ENCODE measurements at places on chromosomes 5 and 9. TPM values are rescaled to one million over a fixed set of nuclear protein-coding genes. Genes with fewer than 3 reads are reported as not detected.

DNA sequence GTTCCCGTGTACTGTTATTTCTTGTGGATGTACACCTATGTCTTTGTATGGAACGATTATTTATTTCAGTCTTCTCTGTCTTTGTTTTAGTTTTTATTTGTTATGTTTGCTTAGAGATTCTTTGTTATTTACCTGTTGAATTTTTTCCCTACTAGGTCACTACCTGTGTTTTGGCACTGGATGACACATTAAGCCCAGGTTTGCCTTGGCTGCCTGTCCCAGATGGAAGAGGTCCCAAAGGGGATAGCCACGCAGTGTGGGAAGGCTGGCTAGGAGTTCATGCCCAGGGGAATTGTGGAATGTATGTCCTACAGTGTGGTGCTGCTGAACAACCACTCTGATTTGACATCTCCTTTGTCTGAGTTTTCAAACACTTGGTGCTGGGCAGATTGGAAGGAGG is 15.6 kb upstream of the SLC36A2 start:
- DNase-seq = no peak

DNA sequence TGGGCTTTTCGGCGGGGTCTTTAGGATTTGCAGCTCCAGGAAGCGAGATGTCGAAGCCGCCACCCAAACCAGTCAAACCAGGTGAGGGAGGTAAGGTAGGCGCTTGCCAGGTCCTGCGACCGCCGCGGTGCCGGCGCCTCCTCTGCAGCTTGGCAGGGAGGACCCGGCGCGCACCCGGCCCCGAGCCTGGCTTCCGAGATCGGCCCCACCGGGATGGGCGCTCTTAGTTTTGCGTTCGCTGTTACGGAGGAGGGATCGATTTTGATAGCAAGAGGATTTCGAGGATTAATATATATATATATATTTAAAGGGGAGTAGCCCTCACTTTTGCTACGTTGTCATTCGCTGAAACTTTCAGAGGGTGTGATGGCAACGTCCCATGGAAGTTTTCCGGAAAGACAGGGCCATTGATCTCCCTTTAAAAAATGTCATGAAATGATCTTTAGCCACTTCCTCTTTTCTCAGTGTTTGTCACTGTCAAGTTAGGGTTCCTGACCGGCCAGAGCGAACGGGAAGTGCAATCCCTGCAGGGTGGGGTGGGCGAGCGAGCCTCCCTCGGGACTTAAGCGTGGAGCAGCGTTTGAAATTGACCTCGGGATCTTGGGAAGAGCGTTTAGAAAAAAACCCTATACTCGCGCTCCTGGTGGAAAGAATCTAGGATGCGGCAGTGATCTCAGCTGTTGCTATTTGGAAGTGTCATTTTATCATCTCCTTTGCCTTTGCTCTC is 495 bp downstream of the OSTF1 start:
- DNase-seq = peak; percentile 87

LRRC14B gene
- not detected for total RNA-seq

GRCh38 chr5:52682492-52682891 is 105.2 kb upstream of the ITGA1 start:
- no peak for DNase-seq

DNA sequence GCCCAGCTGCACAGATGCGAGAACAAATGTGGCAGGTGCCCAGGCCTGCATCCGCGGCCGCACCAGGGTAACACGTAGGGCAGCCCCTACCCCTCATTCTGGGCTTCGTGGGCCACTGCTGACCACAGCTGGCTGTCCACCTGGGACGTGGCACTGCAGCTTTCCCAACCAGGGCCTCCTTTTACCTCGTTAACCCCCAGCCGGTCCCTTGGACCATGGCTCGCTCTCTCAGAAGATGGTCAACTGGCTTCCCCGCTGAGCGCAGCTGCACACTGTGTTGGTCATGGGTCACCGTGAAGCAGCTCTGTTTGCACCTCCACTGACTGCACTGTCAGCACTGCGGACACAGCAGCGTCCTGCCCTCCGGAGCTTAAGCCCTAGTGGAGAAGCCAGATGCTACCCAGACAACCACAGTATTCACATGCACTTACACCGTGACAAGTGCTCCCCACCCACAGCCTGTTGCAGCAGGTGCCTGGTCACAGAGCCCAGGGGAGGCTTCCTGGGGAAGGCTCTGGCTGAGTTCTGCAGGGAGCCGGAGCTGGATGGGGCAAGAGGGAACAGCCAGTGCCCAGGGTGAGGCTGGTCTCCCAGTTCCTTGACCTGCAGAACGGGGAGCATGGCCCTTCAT is 10.5 kb upstream of the PLEKHG4B start:
- no peak for DNase-seq

- no peak for DNase-seq
Measured at GRCh38 chr9:123339666-123340510, 16.1 kb upstream of the CRB2 start.

GRCh38 chr9:4962085-4962484 is 23.0 kb upstream of the JAK2 start:
- no peak for DNase-seq

DNA sequence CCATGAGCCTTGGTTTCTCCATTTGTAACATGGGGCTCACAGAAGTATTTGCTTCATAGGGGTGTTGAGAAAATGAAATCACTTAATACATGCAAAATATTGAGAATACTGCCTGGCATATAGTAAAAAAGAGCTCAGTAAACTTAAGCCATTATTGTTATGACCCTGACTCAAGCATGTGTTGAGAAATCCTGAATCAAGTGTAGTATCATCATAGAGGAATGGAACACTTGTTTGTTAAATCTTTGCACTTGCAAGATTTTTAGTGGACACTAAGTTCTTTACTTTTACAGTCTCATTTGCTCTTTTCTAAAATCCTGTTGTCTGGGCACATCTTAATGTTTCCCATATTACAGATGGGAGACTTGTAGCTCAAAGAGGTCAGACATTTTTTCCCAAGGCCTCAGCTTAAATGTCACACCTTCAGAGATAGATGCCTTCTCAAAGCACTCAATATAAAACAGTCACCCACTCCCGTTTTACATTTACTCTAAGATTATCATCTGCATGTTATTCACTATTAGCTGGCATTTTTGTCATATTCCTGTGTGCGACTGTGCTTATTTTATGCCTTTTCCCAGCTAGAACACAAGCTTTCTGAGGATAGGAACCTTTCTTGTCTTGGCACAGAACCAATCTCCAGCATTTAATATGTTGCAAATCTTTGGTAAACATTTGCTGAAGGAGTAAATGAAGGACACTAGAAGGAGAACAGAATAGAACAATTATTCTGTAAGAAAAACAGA is 250.0 kb upstream of the TNC start:
- peak; percentile 79 for DNase-seq

DNA sequence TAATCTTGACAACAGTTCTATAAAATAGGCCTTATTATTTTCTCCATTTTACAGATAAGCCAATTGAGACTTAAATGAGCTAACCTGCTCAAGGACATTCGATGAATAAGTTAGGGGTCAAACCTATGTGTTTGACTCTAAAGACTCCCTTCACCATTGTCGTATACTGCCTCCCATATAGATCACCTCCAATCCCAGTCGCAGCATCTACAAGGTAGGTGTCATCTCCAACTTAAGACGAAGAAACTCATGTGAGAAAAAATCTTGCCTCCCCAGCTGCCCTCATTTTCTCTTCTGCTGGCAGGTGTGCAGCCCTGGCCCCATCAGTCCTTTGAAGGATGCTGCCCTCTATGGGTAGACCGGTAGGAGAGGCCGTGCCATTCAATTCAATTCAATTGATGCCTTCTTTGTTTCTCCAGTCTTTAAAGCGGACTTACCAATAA is 75.2 kb upstream of the SMARCA2 start:
- DNase-seq = peak; percentile 38

DNA sequence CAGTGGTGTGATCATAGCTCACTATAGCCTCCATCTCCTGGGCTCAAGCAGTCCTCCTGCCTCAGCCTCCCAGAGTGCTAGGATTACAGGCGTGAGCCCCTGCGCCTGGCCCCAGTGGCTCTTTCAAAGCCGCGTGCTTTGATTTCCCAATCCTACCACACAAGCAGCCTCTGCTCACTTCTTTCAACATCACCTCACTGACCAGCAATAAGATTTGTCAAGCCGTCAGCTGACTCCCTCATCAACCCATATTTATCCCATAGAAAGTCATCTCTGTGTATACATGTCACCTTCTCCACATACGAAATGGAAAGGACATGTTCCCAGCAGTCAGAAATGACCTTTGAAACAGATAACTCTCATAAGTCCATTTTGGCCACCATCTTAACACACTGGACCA is 26.0 kb downstream of the SLC31A2 start:
- DNase-seq = no peak

DNA sequence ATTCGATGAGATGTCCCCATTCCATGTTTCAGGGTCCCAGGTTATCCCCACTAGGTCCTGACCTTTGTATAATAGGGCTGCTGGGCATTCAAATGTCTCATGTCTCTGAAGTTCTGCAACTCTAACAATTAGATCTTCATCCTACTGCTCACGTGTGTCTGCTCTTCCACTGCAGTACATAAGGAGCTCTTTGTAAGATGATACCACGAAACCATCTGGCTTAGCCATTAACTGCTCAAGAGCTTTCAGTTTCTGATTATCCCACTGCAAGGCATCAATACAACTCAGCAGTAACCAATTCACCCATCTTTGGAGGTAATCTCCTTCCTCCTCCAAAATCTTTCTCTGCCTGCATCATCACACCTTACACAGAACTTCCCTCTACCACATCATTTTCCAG is 49.9 kb upstream of the PPP2CA start:
- no peak for DNase-seq

PLCXD3 gene
- 0.22 TPM for total RNA-seq

All from GM23248 (cell line).